ENCODE measurements at places on chromosomes 16 and 17. TPM values are rescaled to one million over a fixed set of nuclear protein-coding genes. Genes with fewer than 3 reads are reported as not detected.

The DLX3 gene
- not detected for total RNA-seq

The FSCN2 gene
- total RNA-seq: 4.9 TPM

The SHISA6 gene
- 0.53 TPM for total RNA-seq

The TEX14 gene
- 0.06 TPM for total RNA-seq

The ZNF747 gene
- 9.8 TPM for total RNA-seq

DNA sequence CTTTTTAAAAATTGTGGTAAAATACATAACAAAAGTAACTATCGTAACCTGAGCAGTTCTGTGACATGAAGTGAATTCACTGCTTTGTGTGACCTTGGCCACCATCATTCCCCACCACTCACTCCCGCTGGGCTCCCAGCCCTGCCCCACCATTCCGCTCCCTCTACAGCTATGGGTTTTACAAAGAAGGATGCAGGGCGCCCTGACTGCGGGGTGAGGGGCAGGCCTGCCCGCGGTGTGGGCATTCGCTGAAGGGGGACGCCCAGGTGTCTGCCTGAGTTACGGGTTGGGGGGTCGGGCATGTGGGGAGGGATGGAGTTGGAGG lies at the start of gene CEMP1:
TSS of gene CEMP1 (minus strand) at position 38 of the 325 bp plus-strand sequence. CDS start 335 bp downstream, outside the sequence.
- no peak for DNase-seq

DNA sequence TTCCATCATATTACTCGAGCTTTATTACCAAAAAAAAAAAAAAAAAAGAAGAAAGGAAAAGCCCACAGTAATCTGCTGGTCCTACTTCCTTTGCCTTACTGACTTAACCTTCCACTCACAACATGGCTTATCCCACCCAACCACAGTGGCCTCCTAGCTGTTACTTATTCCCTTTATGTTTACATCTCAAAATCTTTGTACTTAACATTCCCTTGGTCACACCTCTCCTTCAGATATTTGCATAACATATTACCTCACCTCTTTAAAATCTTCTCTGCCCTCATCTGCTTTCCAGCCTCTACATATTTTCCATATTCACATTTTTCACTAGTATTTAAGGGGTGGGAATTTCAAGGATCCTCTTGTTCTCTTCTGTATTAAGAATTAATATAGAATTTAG lies 327.0 kb upstream of the TBX2 start:
- DNase-seq: no peak

- no peak for DNase-seq
These were observed 12.7 kb downstream of the WFDC1 start for GRCh38 chr16:84307209-84307954.

DNA sequence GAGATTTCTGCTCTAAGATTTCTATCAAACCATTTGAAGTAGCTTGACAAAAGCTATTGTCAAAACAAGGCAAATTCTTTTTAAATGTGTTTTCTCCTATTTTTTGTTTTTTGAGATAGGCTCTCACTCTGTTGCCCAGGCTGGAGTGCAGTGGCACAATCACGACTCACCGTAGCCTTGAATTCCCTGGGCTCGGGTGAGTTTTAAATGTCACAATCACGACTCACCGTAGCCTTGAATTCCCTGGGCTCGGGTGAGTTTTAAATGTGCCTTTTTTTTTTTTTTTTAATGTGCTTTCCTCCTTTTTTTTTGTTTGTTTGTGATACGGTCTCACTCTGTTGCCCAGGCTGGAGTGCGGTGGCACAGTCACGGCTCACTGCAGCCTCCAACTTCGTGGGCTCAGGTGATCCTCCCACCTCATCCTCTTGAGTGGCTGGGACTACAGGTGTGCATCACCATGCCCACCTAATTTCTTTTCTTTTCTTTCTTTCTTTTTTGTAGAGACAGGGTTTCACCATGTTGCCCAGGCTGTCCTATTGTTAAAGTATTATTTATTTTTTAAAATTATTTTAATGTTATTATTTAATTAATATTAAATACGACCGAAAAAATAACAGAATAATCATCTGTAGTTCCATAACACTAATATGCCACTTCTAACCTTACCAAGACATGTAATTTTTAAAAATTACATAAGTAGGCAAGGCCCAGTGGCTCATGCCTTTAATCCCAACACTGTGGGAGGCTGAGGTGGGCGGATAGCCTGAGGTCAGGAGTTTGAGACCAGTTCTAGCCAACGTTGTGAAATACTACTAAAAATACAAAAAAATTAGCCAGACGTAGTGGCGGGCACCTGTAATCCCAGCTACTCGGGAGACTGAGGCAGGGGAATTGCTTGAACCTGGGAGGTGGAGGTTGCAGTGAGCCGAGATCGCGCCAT lies 69.7 kb upstream of the FA2H start:
- no peak for DNase-seq

GRCh38 chr16:10941127-10941933 lies 938 bp downstream of the DEXI start:
- no peak for DNase-seq
